ENCODE measurements at places on chromosomes 5 and 9. TPM values are rescaled to one million over a fixed set of nuclear protein-coding genes. Genes with fewer than 3 reads are reported as not detected.

DNA sequence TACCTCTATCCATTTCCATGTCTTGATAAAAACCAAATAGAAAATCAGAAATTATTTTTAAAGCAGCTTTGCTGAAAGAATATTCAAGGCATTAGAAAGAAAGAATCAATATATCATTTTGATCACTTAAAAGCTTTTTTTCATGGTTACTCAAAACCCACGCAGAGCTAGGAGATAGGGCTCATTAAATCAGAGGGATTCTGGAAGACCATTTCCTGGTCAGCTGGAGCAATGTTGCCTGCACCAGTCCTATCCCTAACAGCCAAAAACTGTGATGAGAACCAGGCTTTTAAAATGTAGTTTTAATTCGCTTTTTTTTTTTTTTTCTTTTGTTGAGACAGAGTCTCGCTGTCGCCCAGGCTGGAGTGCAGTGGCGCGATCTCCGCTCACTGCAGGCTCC lies 72.3 kb downstream of the ARSB start:
- DNase-seq = no peak

Gene IL17B
- total RNA-seq = 2.7 TPM

DNA sequence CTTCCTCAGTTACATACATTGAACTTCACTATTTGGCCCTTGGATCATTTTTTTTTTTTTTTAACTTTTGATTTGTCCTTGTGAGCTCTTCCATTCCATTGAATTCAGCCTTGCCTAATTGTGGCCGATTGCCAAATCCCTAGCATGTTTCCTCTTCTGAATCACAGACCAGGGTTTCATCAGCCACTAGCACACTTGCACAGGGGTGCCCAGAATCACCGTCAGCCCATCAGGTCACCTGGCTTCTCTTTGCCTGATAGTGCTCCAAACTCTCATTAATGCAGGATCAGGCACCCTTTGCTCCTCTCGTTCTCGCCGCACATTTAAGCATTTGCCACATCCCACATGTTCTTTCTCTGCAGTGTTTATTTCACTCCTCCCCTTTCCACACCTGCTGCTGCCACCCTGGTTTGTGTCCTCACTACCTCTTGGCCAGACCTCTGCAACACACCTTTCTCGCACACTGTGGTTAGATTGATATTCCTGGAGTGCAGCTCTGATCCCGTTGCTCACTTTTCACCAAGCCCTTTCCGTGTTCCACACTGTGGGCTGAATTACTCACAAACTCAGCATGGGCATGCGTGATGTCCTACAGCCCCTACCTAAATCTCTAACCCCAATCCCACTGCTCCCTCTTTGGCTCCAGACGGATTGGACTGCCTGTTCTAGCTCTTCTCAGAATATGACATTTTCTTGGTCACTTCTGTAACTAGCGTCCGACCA lies 9.8 kb downstream of the PIK3R1 start:
- DNase-seq = no peak

- DNase-seq = no peak
Measured at GRCh38 chr5:134526483-134527155, 1.1 kb downstream of the JADE2 start.

Gene TMC1
- total RNA-seq = not detected

- DNase-seq = no peak
Measured at GRCh38 chr5:139711067-139711905, 63.1 kb downstream of the CXXC5 start.

Gene ARL14EPL
- total RNA-seq = not detected

Gene OR1L4
- total RNA-seq = not detected

Gene NUTM2G
- total RNA-seq = not detected

Gene ANKRD20A1
- 18.2 TPM for total RNA-seq

- no peak for DNase-seq
Measured at GRCh38 chr5:89129941-89130340, 247.0 kb upstream of the MEF2C start.

GRCh38 chr5:166363087-166363760 lies 1928.2 kb upstream of the WWC1 start:
- no peak for DNase-seq

All from vagina (tissue), 2 donors.